ENCODE measurements at places on chromosomes 11 and 22.

DNA sequence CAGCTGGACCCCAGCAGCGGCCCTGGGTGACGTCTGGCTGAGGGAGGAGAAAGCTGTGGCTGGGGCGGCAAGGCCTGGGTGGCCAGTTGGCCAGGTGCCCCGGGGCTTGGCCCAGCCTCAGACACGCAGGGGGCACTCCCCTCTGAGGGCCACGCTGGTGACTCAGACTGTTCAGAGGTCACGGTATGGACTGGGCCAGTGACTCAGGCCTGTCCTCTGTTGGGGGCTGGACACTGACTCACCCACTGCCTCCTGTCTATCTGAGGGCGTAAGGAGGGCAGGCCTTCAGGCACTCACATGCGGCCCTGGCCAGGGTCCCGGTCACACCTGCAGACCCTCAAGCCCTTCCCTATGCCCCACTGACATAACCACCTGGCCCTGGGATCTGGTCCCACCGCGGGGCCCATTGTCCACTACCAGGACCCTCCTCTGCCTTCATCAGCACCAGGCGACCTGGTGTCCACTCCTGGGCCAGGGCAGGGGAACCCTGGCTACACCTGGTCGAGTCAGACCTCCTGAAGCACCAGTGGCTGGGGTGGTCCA, 3.7 kb upstream of the MUC5AC start:
- peak; percentile 82 for DNase-seq

- DNase-seq = no peak
Observed at GRCh38 chr11:76150141-76150540, 56.2 kb downstream of the WNT11 start.

DNA sequence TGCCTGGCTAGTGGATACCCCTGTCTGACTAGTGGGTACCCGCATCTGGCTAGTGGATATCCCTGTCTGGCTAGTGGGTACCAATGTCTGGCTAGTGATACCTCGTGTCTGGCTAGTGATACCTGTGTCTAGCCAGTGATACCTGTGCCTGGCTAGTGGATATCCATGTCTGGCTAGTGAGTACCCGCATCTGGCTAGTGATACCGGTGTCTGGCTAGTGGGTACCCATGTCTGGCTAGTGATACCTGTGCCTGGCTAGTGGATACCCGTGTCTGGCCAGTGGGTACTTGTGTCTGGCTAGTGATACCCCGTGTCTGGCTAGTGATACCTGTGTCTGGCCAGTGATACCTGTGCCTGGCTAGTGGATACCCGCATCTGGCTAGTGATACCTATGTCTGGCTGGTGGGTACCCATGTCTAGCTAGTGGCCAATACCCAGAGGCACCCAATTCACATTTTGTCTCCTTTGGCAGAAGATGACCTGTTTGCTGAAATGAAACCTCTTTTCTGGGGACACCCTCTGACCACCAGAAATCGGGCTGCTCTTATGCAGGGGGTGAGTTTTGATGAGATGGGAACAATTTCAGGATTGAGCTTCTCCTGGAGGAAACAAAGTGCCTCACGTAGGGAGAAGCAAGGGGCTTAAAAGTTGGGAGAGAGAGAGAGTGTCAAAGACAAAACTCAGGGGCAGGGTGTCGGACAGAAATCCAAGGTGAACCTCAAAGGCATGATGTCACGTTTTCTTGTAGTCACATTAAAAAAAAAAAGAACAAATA, 63.4 kb downstream of the SMIM38 start:
- no peak for DNase-seq

DNA sequence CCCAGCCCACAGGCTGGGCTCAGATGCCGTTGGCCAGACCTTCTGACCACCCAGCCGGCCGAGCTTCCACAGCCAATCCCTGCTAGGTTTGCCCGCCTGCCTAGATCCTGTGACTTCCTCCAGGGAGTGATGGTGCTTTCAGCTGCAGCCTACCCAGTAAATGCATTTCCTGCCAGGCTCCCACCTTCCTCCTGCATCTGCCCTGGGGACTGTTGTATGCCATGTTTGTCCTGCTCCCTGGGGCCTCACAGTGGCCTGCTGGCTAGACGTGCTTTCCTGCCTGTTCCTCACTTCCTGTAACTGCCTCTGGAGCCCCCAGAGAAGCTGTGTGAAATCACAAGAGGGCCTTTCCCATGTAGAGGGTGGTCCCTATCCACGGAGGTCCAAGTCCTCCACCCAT, 86.2 kb downstream of the GALNT18 start:
- no peak for DNase-seq

- no peak for DNase-seq
Observed at GRCh38 chr11:116918925-116919655, 81.7 kb upstream of the APOA1 start.

GRCh38 chr11:66279092-66279734, 1.2 kb downstream of the CNIH2 start:
- no peak for DNase-seq

- no peak for DNase-seq
Observed at GRCh38 chr11:116285026-116285425, 487.8 kb downstream of the BUD13 start.

DNA sequence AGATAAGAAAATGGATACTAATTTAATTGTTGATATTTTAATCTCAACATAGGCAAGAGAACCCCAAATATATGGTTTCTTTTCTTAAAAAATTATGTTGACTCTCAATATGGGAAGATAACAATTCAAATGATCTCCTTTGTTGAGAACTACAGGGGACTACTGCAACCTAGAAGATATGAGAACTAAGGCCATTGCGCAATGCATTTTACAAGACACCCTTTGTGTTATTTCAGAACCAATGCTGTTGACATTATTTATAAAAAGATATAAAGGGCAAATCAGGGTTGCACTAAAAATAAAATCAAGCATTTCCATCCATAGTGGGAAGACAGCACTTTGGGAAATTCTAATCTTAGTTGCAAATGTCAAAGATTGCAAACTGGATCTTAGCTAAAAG, 322.3 kb downstream of the SOX6 start:
- peak; percentile 15 for DNase-seq

DNA sequence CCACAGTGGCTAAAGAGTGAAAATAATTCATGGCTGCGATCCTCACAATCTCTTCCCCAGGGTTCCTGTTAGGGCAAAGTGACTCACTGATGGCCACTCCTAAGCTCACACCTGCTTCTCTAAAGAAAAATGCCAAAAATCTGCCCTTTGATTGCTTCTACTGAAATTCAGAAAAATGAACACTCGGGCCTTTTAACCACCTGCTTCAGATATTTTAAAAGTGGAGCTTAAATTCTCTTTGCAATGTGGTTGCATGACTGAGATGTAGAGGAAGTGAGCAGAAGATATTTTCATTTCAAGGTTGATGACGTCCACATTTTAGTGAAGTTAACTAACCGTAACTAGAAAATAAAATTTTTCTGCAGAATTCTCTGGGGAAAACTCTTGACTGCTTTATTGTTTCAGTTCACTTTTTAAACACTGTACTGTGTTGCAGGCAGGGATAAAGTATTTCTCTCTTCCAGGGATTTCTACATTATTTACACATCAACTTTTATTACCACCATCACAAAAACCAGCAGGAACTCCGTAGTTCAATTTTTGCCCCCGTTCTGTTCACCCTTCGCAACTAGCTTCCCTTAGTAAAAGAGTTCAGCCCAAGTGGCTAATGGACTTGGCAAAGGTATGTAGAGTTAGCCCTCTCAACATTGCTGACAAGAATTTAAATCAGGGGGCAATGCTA, 8.5 kb downstream of the RAB30 start:
- DNase-seq = peak; percentile 87

DNA sequence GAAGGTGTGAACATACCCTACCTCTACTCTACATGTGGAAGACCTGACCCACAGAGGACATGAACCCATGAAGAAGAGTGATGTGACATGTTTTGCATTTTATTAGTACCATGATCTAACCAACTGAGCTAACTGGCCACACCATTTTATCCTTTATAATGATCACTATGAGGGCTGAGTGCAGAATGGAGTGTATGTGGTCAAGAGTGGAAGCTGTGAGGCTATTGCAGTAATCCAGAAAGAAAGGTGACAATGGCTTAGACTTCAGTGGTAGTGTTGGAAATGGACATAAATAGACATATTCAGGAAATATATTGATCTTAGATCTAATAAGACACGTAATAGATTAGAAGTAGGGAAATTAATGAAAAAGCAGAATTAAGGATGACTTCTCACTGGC, 3.8 kb downstream of the SRSF8 start:
- no peak for DNase-seq

DNA sequence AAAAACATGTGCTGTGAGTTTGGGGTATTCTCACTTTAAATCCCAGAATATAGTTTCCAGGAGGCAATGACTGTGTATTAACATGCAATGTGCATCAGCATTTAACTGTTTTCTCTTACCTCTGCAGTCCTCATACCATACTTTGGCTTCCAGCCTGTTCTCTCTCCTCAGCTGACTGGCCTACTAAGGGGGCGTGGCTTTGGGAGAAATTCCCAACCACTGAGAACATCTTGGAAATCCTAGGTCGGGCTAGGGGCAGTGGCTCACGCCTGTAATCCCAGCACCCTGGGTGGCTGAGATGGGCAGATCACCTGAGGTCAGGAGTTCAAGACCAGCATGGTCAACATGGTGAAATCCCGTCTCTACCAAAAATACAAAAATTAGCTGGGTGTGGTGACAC, 13.5 kb upstream of the ZC3H12C start:
- no peak for DNase-seq

- no peak for DNase-seq
Observed at GRCh38 chr22:44913198-44913983, 96.4 kb downstream of the PHF21B start.

DNA sequence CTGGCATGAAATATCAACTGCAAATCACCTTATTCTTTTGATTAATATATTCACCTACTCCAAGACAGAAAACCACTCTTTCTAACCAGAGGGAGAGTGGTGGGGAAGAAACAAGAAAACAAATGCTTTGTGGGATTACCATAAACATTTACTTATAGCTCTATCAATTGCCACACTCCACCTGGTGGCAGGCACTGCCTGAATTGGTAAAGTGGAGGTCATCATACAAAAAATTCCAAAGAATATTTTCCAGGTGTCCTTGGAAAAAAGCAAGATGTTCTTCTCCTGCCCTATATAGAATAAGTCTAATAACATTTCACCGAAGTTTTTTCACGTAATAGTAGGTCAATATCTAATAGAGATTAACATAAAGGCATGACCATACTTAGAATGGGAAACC, 45.3 kb downstream of the PHF21A start:
- DNase-seq = no peak

- no peak for DNase-seq
Observed at GRCh38 chr22:40250608-40251007, 72.9 kb downstream of the TNRC6B start.
